ENCODE measurements at places on chromosomes 2 and 18.

DNA sequence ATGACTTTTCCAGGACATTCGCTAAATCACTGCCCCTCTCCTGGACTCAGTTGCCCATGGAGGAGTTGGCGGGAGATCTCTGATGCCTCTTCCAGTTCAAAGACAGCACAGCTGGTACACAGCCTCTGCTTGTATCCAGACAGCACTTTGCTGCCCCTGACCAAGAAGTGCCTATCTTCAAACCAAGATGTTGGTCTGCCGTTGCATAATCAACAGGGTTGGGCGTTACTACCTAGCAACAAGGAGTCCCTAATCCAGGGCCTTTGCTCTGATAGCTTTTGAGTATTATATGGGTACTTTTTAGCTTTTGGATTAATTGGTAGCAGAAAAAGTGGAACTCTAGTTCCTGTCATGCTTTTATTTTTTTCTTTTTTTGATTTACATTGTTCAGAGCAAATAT is 166.6 kb downstream of the FAM210A start:
- no peak for DNase-seq

GRCh38 chr18:31633392-31634330 is 42.0 kb downstream of the TTR start:
- no peak for DNase-seq

- DNase-seq = no peak
Measured at GRCh38 chr2:74877376-74877775, 43.4 kb downstream of the HK2 start.

DNA sequence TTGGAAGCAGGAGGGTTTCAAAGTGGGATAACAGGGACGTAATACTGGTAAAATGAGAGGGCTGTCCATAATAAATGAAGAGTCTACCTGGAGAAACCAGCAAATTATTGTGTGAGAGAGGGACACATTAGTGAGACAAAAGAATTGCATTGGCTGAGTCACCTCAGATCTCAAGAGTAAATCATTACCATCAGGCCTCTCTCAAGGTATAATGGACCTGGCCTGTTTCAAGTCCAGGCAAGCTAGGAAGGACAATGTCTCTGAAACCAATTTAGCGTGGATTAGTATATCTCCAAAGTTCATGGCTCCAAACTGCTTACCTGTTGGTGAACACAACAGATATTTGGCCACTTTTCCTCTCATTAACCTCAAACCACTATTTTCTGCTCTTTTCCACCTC is 471.4 kb downstream of the CMPK2 start:
- no peak for DNase-seq

DNA sequence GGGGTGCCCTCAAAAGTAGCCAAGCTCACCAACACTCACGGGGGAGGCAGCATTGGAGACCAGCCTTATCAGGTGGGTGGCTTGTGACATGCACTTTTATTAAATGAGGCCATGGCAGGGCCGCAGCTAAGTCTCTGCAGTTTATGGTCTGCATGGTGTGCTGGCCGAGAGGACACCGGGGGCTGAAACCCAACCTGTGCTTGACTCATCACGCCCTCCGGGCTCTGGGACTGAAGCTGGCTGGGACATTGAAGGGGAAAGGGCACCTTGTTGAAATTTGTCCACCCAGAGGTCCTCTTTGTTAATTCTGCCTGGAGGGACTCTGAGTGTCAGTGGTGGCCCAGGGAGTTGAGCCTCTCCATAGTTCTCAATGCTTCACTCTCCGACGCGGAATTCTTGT is 17.7 kb upstream of the NTSR2 start:
- DNase-seq = no peak

DNA sequence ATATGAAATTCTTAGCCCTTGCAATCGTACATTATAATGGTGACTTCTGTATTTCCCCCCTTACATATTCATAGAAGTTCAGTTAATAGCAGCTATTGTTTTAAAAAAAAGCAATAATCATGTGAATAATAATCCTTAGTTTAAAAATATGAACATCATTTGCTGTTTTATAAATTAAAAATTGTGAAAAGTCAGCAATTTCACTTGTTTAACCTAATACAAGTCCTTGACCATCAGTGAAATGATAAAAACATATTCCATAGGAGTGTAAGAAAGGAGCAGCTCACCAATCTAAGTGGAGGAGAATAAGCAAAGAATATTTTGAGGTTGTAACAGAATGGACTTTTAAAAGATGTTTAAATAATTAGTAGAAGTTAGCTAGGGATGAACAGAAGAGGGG is 650.2 kb downstream of the SUCLG1 start:
- DNase-seq = no peak

All from stimulated activated CD4-positive, alpha-beta T cell treated with anti-CD3 and anti-CD28 coated beads, TNF-alpha, amount 100 ng/mL, for 1 hour (primary cell).